ENCODE measurements at places on chromosomes 12 and 14. TPM values are rescaled to one million over a fixed set of nuclear protein-coding genes. Genes with fewer than 3 reads are reported as not detected.

SLC2A14 gene
- 6.6 TPM for total RNA-seq

DACT1 gene
- not detected for total RNA-seq

DNA sequence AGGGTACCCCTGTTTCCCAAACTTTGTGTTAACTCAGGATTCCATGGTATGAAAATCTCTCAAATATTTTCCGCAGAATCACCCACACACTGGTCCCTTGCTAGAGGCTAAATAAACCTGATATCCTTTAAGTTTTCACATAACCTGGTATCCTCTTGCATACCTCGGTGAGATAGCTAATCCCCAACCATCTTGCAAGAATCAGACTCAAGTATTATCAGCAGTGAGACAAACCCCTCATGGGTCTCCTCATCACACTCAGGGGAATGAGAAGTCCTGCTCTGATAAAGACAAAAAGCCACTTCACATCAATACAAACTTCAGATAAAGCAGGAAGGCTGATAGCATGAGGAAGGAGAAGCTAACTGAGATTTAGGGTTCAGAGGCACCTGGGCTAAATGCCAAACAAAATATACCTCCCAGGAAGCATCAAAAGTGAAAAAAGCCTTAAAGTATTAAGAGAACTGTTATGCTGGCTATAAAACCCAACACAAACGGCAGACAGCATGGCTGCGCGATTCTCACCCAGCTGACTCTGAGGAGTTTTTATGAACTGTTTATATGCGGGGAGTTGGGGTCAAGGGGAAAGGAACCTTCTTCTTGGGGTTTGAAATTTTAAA lies 96.5 kb downstream of the FOXN3 start:
- no peak overlapping the region for H3K27ac ChIP-seq
- peaks cover 1% of the 10 kb centered on the region for H3K4me1 ChIP-seq
- peaks cover 21% of the 10 kb centered on the region for H3K36me3 ChIP-seq
- no peak for DNase-seq

DNA sequence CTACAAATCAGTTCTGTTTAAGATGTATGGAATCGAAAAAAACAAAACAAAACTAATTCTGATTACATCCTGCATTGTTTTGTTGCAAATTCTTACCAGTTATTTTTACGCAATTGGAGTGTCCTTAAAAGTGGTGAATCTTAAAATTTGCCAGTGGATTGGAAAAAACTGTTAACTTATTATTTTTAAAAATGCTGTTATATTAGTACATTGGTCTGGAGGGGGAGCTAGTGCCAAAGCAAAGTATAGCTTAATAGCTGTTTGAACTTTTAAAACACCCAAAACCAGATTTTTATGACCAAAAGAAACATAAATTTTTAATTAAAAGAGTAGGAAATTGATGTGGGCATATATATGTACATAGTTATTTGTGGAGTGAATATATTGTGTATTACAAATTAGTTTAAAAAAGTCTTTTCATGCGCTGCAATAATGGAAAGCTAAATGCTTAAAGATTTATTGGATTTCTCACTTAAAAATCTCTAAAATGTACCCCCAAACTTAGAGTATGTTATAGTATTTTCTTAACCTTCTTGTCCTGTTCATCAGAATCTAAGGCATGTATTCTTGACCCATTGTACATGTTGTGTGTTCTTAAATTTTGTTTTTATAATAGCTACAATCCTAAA lies 2.5 kb downstream of the FUT8 start:
- H3K27me3 ChIP-seq = no peaks in the 10 kb centered on the region
- H3K4me3 ChIP-seq = no peak overlapping the region
- no peaks in the 10 kb centered on the region for H3K36me3 ChIP-seq
- H3K4me1 ChIP-seq = peaks cover 23% of the 10 kb centered on the region
- peak; percentile 10 for DNase-seq
- H3K27ac ChIP-seq = no peak overlapping the region

DNA sequence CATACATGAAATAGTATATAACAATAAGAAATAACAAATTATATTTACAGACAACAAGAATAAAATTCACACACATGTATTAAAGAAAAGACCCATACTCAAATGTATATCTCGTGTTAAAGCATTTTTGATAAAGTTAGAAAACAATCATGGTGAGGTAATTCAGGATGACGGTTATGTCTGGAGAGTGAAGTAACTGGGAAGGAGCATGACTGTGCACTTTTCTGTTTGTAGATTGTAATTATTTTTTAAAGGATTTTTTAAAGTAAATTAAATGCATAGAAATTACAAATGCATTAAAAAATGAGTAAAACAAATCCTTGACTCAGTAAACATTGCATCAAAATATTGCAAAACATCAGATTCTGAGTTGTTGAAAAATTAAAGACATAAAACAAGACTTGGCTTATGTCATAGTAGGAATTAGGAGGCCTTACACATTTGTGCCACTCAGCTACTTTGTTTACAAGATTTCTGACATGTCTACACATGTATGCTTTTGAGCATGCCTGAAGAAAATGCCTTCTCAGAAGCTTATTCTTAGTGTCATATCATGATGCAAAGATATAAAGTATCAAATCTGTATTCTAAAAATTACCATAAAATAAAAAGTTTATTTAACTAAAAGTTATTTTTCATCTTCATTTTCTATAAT lies 1325.1 kb downstream of the SLC16A7 start:
- no peak overlapping the region for H3K27ac ChIP-seq
- no peaks in the 10 kb centered on the region for H3K27me3 ChIP-seq
- no peak overlapping the region for H3K4me3 ChIP-seq
- H3K4me1 ChIP-seq = no peaks in the 10 kb centered on the region
- H3K36me3 ChIP-seq = no peaks in the 10 kb centered on the region
- DNase-seq = no peak

CFAP251 gene
- total RNA-seq = 0.07 TPM

CLEC2A gene
- total RNA-seq = not detected

- no peak overlapping the region for H3K4me3 ChIP-seq
- no peaks in the 10 kb centered on the region for H3K36me3 ChIP-seq
- H3K4me1 ChIP-seq = no peaks in the 10 kb centered on the region
- H3K27ac ChIP-seq = no peak overlapping the region
- H3K27me3 ChIP-seq = peaks cover 5% of the 10 kb centered on the region
Measured at GRCh38 chr12:53924521-53925405, 13.9 kb upstream of the HOXC13 start.
